ENCODE measurements at places on chromosomes 12 and 14. TPM values are rescaled to one million over a fixed set of nuclear protein-coding genes. Genes with fewer than 3 reads are reported as not detected.
A peak's percentile ranks its signal among the peaks of the same experiment; 100 is the strongest.

- no peaks in the 10 kb centered on the region for H3K36me3 ChIP-seq
- no peak overlapping the region for H3K4me3 ChIP-seq
- H3K4me1 ChIP-seq = no peaks in the 10 kb centered on the region
- no peaks in the 10 kb centered on the region for H3K27me3 ChIP-seq
- no peak overlapping the region for H3K27ac ChIP-seq
- DNase-seq = no peak
These were observed 615.1 kb downstream of the TMEM121 start for GRCh38 chr14:106141242-106142220.

DNA sequence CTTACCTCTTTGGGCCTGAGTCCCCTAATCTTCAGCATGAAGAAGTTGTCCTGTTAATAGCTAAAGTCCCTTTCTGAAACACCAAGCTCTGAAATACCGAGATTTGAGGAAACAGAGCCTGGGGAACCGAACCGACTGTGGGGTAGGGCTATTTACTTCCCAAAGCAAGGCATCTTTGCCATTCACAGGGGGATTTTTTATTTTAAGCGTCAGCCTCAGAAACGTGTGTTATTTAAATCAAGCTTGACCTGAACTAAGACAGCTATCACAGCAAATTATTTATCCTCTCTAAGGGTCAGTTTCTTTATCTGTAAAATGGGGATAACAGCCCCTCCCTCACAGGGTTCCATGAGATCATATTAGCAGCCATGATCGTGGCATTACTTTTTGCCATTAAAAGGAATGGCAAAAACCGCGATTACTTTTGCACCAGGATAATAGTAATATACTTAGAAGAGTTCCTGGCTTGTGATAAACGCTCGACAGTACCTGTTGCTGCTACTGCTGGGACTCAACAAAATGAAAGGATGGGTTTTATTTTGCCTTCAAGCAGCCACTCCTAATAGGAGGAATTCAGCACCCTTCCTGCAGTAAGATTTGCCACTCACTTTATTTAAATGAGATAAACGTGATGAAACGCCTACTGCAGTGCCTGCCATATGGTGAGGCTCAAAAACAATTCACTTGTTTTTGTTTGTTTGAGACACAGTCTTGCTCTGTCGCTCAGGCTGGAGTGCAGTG is 1.3 kb upstream of the CORO1C start:
- peak overlapping the region; percentile 70 for H3K27ac ChIP-seq
- peak overlapping the region; percentile 24 for H3K4me3 ChIP-seq
- no peaks in the 10 kb centered on the region for H3K27me3 ChIP-seq
- DNase-seq = no peak

DNA sequence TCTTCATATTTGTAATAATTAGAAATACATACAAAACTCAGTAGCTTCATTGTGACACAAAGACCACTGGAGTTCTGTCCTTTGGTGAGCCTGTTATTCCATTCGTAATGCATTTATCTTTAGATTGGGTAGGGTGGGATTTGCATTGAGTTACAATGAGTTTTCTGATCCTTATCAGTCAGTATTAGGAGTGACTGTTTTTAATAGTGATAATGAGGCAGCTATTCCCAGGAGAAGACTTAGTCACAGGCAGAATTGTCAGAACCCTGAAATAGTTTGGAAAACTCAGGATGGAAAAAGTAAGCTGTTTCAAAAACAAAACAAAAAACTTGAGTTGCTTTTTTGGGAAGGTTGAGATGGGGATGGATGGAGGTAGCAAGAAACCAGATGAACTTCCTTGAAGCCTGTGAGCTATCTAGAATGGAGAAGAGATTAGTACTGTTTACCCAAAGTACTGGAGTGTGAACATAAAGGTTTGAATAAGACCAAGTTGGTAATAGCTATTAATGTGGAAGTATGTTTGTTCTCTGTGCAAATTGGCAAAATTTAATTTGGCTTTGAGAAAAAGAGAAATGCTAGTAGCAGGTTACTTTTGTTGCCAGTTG is 38.6 kb downstream of the FBXO34 start:
- H3K27me3 ChIP-seq = no peaks in the 10 kb centered on the region
- no peak overlapping the region for H3K27ac ChIP-seq
- H3K36me3 ChIP-seq = no peaks in the 10 kb centered on the region
- no peaks in the 10 kb centered on the region for H3K4me1 ChIP-seq
- DNase-seq = no peak
- no peak overlapping the region for H3K4me3 ChIP-seq

DNA sequence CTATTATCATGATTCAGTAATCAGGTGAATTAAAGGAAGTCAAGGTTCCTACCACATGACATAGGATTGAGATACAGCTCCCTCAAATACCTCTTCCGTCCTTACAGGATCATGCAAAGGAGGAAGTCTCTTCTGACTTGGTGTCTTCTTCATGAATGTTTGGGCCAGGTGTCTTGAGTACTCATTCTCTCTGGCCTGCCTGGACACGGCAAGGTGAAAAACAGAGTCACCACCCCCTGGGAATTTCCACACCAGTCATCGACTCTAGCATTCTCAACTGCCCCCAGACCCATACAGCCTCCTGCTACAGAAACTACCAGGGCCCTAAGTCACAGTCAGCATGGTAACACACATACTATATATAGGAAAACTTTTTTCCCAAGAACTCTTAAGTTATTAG is 44.9 kb upstream of the LTBP2 start:
- H3K4me3 ChIP-seq = no peak overlapping the region
- no peak for DNase-seq
- peak overlapping the region; percentile 7 for H3K27ac ChIP-seq
- H3K27me3 ChIP-seq = no peaks in the 10 kb centered on the region
- H3K36me3 ChIP-seq = peaks cover 8% of the 10 kb centered on the region

The KRT2 gene
- not detected for total RNA-seq

DNA sequence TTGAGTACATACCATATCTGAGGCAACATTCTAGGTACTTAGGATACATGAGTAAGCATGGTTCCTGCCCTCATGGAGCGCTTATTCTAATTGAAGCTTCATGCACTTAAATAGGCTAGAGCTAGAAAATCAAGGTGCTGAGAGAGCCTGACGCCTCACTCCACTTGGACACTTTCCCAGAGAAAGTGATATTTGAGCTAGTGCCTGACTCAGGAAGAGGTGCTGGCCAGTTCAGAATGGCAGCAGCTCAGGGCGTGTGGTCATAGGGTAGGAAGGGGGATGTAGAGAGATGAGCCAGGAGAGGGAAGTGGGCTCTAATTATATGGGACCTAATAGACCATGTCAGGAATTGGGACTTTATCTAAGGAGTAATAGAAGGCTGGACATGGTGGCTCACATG is 33.3 kb downstream of the TULP3 start:
- DNase-seq = peak; percentile 68
- peaks cover 7% of the 10 kb centered on the region for H3K4me1 ChIP-seq
- peaks cover 35% of the 10 kb centered on the region for H3K36me3 ChIP-seq
- H3K4me3 ChIP-seq = no peak overlapping the region
- H3K27me3 ChIP-seq = no peaks in the 10 kb centered on the region
- H3K27ac ChIP-seq = no peak overlapping the region

- no peaks in the 10 kb centered on the region for H3K27me3 ChIP-seq
- 0 out of 2 replicates have a peak, but pooled peaks cover 2% of the 10 kb centered on the region for H3K36me3 ChIP-seq
- H3K27ac ChIP-seq = no peak overlapping the region
- DNase-seq = no peak
- no peaks in the 10 kb centered on the region for H3K4me1 ChIP-seq
These were observed 44.6 kb upstream of the GCH1 start for GRCh38 chr14:54947230-54947629.

DNA sequence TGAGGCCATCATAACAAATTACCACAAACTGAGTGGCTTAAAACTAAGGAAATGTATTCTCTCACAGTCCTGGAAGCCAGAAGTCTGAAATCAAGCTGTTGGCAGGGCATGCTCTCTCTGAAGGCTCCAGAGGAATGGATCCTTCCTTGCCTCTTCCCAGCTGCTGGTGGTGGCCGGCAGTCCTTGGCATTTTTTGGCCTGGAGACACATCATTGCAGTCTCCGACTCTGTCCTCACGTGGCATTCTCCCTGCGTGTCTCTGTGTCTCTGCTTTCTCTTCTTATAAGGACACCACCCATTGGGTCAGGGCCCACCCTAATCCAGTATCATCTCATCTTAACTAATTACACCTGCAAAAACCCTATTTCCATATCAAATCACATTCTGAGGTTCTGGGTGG is 206.1 kb downstream of the SLC41A2 start:
- no peak for DNase-seq
- no peak overlapping the region for H3K4me3 ChIP-seq
- H3K27ac ChIP-seq = no peak overlapping the region
- 0 out of 2 replicates have a peak, but pooled peaks cover 1% of the 10 kb centered on the region for H3K27me3 ChIP-seq

- H3K4me3 ChIP-seq = no peak overlapping the region
- H3K36me3 ChIP-seq = no peaks in the 10 kb centered on the region
- no peaks in the 10 kb centered on the region for H3K4me1 ChIP-seq
- no peaks in the 10 kb centered on the region for H3K27me3 ChIP-seq
- DNase-seq = no peak
These were observed 27.2 kb upstream of the NRXN3 start for GRCh38 chr14:78142998-78143397.

The ETNK1 gene
- 33.3 TPM for total RNA-seq

GRCh38 chr12:18703911-18704310 is 33.9 kb downstream of the PLCZ1 start:
- H3K4me3 ChIP-seq = no peak overlapping the region
- no peak overlapping the region for H3K27ac ChIP-seq
- H3K36me3 ChIP-seq = no peaks in the 10 kb centered on the region
- no peaks in the 10 kb centered on the region for H3K27me3 ChIP-seq
- DNase-seq = no peak
- no peaks in the 10 kb centered on the region for H3K4me1 ChIP-seq

The HOXC13 gene
- not detected for total RNA-seq

Data from IMR-90 (cell line).